ENCODE measurements at places on chromosomes 2 and 18.

GRCh38 chr2:129606496-129607270 lies 372.8 kb upstream of the RAB6C start:
- DNase-seq = no peak

DNA sequence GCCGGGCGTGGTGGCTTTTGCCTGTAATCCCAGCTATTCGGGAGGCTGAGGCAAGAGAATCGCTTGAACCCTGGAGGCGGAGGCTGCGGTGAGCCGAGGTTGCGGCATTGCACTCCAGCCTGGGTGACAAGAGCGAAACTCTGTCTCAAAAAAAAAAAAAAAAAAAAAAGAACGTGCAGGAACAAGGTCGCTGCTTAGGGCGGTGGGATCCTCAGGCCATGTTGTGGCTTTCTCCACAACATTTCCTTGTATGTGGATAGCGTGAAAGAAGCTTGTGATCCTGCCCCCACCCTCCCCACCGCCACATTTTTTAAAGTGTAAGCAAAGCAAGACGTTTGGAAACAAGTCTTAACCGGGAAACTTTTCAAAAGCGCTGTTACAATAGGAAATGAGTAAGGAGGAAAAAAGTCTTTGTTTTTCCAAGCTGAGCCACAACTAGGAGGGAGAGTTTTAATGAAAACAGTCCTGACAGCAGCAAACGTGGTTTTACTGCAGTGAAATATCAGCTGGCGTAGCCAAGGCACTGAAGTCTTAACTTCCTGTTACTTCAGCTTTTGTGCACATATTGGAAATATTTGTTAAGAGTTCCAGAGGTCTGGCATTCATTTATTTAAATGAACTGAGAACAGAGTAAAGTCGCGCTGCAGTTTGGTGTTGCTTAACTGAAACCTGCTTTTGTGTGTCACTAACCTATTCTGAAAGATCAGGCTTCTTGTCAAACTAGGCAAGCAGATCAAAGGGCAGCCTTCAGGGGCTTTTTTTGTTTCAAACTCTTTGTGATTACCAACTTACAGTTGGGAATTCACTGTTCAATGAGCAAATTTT lies 3.8 kb downstream of the TGIF1 start:
- peak; percentile 68 for DNase-seq

- DNase-seq = no peak
Observed at GRCh38 chr2:181407171-181407570, 50.0 kb upstream of the ITGA4 start.

DNA sequence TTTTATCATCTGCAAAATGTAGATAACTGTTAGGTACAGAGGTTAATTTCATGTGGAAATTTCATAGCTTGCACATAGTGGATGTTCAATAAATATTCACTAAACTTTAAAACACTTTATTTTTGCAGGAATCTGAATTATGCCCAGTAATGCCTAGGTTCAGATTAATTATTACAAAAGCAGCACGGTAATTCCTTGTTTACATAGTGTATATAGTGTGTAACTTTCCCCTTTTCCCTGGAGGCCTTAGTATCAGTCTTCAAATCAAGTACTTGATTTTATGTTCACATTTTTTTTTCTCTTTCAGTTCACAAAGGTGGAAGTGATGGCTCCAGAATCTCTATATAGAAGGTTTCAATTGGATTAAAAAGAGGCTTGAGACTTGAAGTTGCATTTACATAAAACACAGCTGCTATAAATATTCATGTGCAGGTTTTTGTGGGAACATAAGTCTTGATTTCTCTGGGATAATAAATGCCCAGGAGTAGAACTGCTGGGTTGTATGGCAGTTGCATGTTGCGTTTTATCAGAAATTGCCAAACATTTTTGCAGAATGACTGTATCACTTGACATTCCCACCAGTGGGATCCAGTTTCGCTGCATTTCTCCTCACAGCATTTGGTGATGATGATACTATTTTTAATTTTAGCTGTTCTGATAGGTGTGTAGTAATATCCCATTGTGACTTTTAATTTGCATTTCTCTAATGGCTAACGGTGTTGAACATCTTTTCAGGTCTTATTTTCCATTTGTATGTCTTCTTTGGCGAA lies 27.6 kb upstream of the LGALSL start:
- no peak for DNase-seq
